ENCODE measurements at places on chromosomes 2 and 18.
A peak's percentile ranks its signal among the peaks of the same experiment; 100 is the strongest.

DNA sequence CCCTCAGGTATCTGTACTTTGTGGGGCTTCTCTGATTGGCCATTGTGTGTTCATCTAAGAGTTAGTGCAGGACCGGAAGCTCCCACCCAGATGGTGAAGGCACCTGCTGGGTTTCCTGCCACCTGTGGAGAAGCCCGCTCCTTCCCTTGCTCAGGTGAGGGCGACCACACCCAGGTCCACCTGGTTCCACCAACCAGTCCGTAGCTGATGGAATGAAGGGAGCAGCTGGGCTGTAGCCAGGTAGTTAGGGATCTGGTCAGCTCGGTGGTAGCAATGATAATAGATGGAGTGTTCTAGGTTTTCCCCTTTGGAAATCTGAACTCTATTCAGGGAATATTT, 16.0 kb downstream of the SH3BP4 start:
- no peak for DNase-seq

DNA sequence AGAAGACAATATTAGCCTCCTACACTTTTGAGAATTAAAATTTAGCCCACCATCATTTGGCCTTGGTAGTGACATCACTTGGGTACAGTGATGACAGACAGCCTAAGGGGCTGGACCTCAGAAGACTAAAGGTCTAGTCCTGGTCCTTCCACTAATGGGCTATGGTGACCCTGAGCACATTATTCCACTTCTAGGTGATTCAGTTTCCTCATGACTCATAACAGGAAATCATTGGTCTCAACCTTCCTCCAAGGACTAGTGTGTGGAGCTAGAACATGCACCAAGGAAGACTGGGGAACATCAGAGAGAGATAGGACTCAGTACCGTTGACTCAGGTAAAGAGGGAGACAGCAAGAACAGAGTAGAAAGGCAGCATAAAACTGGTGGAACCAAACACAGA, 64.0 kb downstream of the TFCP2L1 start:
- no peak for DNase-seq

DNA sequence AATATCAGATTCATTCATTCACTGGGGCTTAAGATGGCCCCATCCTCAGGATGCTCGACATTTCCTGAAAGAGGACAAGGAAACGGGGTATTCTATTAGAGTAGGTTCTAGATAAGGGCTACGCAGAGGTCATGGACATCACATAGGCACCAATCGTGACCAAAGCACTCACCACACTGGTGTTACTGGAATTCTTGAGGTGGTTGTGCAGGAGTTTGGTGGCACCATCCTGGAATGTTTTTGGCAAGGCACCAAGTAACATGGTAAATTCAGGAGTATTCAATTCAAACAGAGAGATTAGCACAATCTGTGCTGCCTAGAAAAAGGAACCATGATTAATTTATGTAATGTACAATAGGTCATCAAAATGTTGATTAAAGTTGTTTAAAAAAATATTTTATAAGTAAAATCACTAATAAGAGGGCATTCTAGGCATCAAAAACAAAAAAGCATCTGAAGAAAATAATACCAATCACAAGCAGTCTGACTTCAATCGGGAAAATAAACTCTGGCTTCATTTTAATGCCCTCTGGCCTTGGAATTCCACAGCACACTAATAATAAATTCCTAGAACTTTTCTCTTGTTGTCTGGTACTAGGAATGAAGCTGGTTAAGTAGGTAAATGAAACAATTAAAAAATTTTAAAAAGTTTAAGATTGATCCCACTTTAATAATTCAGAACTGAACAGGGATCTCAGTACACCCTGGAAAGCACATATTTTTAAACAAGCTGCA, 102.8 kb upstream of the TFCP2L1 start:
- no peak for DNase-seq

GRCh38 chr2:239380831-239381708, 19.8 kb downstream of the HDAC4 start:
- peak; percentile 70 for DNase-seq

GRCh38 chr2:233064530-233065199, 4.5 kb downstream of the INPP5D start:
- no peak for DNase-seq

- DNase-seq: no peak
Observed at GRCh38 chr2:208269091-208269490, 3.0 kb downstream of the PIKFYVE start.

DNA sequence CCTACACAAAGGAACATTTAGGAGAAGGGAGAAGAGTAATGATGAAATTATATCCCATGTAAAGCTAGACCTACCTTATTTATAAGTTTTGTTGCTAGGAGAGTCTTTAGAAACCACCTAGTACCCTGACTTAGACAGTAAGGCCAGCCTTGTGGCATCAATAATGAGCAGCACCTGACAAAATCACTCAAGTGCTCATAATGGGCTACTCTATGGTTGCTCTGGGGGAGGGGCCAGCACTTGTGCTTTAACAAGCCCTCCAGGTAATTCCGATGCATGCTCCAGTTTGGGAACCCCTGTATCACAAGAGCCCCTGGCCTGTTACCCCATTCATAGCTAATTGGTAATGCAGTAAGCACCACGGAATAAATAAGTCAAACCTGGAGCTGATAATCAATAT, 102.9 kb upstream of the ALK start:
- DNase-seq: no peak

GRCh38 chr2:239073270-239073669, 225.4 kb downstream of the TWIST2 start:
- DNase-seq: no peak

- peak; percentile 79 for DNase-seq
Observed at GRCh38 chr2:70984576-70985282, 6.3 kb downstream of the ANKRD53 start.

DNA sequence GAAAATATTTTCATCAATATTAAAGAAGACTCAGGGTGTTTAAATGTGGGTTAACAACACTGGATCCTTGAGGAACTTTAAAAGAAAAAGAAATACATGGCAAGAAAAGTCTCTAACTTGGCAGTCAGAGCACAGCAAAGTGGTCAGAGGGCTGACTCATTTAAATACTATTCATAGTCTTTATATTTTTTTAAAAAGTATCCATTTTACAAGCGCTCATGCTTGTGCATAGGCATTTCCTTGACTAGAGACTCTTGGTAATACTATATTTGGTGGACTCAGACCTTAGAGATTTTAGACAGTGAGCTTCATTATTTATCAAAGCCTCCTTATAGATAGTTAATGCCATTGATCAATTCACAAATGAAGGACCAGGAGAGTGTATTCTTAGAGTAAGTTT, 110.2 kb downstream of the ABCA12 start:
- no peak for DNase-seq

- no peak for DNase-seq
Observed at GRCh38 chr2:168851674-168852320, 38.4 kb downstream of the SPC25 start.

- DNase-seq: no peak
Observed at GRCh38 chr2:127623388-127624319, 22.3 kb upstream of the GPR17 start.

- no peak for DNase-seq
Observed at GRCh38 chr2:181004647-181005325, 24.4 kb downstream of the UBE2E3 start.

GRCh38 chr2:217740756-217741155, 262.0 kb downstream of the TNS1 start:
- DNase-seq: no peak

GRCh38 chr2:71143782-71144181, 13.3 kb downstream of the MPHOSPH10 start:
- DNase-seq: no peak

DNA sequence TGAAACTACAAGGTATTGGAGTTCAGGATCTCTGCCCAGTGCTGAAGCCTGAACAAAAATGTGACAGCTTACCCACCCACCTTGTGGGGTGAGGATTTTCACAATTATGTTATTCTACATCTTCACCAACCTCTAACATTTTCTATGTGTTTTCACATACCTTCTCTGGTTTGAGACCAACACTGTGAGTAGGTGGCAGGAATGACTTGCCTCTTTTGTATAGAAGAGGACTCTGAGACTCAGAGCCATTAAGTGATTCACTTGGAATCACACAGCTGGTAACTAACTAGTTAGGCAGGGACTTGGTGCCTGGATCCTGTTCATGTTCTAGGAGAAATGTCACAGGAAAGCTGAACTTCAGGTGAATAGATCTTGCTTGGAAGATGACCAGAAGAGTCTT, 14.8 kb upstream of the SRBD1 start:
- DNase-seq: no peak

GRCh38 chr18:66553824-66554223, 50.1 kb downstream of the CDH19 start:
- no peak for DNase-seq

DNA sequence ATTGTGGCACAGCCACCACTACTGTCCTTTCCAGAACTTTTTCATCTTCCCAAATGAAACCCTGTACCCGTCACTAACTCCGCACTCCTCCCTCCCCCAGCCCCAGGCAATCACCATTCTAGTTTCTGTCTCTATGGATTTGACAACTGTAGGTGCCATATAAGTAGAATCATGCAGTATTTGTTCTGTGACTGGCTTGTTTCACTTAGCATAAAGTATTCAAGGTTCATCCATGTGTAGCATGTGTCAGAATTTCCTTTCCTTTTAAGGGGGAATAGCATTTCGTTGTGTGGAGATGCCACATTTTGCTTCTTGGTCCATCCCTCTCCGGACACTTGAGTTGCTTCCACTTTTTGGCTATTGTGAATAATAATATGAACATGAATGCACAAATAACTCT, 842 bp upstream of the CKAP2L start:
- DNase-seq: no peak

GRCh38 chr18:56200381-56200911, 437.9 kb downstream of the TXNL1 start:
- DNase-seq: no peak

DNA sequence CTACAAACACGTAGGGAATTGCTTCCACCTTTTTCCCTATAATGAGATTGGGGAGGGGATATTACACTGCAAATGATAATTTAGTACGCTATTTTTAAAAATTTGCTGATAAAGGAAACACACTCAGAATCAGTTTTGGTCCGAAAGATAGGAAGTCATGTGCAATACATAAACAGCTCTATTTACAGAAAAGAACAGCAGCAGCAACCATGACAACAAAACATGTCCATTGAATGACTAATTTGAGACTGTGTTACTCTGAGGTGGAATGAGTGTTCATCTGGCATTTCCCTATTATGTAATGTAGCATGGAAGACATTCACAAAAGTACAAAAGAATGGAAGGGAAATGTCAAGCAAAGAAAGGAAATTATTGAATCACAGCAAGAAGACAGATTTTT, 337.2 kb downstream of the NBAS start:
- DNase-seq: no peak

GRCh38 chr18:31269566-31269965, 48.4 kb upstream of the DSG1 start:
- DNase-seq: no peak

DNA sequence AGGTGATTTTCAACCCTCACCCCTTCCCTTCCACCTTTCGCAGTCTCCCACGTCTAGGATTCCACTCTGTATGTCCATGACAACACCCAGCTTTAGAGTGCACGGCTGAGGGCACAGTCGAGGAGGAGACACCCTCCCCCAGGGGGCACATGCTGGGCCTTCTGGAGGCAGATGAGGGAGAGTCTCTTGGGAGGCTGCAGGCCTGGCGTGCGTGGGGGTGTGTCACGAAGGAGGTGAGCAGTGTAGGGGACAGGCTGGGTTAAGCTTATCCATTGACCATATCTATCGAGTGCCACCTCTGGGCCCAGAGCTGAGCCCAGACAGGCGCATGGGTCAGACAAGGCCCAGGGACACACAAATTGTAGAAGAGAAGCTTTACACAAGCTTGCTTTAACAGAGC, 18.8 kb downstream of the PROC start:
- DNase-seq: no peak
